Sigmoid colon (tissue), 7 donors: ENCODE measurements at places on chromosomes 4 and X. TPM values are rescaled to one million over a fixed set of nuclear protein-coding genes. Genes with fewer than 3 reads are reported as not detected.

Gene COL25A1
- polyA plus RNA-seq, result not detected

- DNase-seq, result no peak
These were observed 994.0 kb downstream of the ARAP2 start for GRCh38 chr4:35250331-35250730.

GRCh38 chr4:123383566-123383965 lies 13.0 kb upstream of the SPRY1 start:
- DNase-seq, result no peak

Gene PAGE5
- not detected for polyA plus RNA-seq

Gene GRIA2
- not detected for polyA plus RNA-seq

- no peak for DNase-seq
These were observed 18.5 kb upstream of the CXCL8 start for GRCh38 chr4:73721909-73722308.

- no peak for DNase-seq
These were observed 24.4 kb downstream of the SYAP1 start for GRCh38 chrX:16743604-16744325.

DNA sequence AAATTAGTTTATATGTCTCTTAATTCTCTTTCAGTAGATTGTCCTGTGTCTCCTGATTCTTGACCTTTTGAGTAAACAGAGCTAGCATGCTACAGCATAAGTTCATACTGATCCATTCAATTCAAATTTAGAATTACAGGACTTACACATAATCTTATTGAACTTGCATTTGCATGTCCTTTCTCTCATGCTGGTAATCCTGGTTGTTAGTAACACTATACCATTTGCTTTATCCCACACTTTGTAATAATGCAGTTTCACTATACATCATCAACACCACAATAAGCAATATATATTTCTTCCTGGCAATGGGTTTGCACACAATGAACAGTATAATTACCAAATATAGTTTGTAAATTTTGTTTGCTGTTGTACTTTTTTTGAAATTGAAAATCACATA lies 937.2 kb upstream of the GRID2 start:
- DNase-seq, result no peak

- no peak for DNase-seq
These were observed 1827.0 kb downstream of the C4orf33 start for GRCh38 chr4:130922955-130923354.
